Cardiac fibroblast (primary cell): ENCODE measurements at places on chromosomes 6 and 20.

DNA sequence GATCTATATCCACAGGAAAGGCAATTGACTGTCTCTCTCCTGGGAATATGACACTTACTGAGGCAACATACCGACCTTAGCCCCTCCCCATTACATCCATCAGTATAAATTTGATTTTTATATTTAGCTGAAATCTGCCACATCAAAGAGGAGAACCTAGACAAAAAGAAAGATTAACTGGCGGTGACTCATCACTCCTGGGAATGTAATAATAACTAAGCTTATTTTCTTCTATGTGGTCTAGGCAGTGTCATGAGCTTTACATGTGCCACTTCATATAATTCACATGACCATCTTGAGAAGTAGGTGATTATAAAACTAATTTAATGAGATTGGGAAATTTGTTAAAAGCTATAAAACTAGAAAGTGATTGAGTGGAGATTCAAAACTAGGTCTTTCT is 520.0 kb upstream of the HS3ST5 start:
- DNase-seq = no peak

DNA sequence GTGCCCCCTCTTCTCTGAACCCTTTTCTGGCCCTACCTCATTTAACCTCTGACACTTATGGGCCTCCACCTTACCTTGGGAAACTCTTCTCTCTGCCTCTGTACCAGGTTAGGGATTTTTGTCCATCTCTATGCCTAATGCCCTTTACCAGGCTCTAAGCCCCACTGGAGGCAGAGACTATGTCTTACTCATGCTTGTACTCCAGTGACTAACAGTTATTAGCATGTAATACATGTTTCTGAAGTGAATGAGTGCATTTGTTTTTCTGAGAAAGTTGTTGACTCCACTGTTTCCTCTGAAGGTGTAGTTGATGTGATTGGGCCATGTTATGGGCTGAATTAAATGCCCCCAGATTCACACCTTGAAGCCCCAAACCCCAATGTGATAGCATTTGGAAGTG is 234.3 kb downstream of the PACRG start:
- peak; percentile 62 for DNase-seq

DNA sequence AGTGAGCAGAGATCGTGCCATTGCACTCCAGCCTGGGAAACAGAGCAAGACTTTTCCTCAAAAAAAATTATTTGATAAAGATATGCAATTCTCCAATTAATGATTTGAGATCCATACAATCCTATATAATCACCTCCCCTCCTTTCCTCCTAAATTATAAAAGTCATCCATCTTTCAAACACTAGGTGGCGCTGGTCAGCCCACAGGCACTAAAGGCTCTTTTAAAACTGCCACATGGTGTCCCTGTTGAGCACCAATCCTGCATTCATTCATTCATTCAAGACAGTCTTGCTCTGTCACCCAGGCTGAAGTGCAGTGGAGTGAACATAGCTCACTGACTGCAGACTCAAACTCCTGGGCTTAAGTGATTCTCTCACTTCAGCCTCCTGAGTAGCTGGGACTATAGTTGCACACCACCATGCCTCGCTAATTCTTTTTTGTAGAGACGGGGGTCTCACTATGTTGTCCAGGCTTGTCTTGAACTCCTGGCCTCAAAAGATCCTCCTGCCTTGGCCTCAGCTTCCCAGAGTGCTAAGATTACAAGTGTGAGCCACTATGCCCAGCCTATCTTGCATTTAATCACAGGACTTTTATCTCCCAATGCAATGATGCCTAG is 58.7 kb upstream of the SLC2A12 start:
- DNase-seq = peak; percentile 68

GRCh38 chr20:35891375-35891774 is 62.9 kb downstream of the SCAND1 start:
- peak; percentile 44 for DNase-seq

DNA sequence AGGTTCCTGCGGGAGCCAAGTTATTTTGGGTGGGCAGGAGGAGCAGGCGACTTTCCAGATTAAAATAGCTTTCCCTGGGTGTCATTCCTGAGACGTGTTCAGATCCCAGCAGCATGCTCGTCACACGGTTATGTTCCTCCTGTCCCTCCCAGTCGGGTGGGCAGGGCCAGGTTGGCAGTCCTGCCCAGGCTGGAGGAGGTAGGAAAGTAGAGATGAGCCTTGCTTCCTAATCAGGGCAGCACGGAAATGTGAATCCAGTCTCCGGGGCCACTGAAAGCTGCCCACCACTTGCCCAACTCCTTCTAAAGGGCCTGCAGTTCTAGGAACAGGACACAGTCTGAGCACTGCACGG is 137.0 kb downstream of the MRPL14 start:
- DNase-seq = no peak

- no peak for DNase-seq
Observed at GRCh38 chr6:153043719-153044118, 41.2 kb upstream of the MTRF1L start.

- peak; percentile 81 for DNase-seq
Observed at GRCh38 chr6:48813836-48814235, 649.2 kb downstream of the MMUT start.

GRCh38 chr20:50762435-50763220 is 31.2 kb downstream of the PARD6B start:
- DNase-seq = peak; percentile 65

DNA sequence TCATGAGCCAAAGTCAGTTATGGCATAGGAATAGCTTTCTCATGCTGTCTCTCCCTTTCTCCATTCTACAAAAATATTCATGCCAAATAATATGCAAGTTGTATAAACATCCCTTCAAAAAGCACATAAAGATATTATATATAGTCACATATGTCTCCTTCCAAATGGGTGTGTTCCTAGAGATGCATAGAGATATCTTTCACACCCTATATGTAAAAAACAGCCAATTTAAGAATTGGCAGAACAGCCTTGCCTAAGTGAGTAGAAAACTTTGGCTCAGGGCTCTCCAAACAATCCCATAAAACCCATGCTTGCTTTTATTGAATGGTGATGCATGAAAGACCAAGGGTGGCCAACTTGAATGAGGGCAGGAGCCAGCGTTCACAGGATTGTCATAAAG is 274.7 kb upstream of the SUPT3H start:
- no peak for DNase-seq
